Astrocyte of the spinal cord (primary cell): ENCODE measurements at places on chromosomes 12 and 14.
A peak's percentile ranks its signal among the peaks of the same experiment; 100 is the strongest.

DNA sequence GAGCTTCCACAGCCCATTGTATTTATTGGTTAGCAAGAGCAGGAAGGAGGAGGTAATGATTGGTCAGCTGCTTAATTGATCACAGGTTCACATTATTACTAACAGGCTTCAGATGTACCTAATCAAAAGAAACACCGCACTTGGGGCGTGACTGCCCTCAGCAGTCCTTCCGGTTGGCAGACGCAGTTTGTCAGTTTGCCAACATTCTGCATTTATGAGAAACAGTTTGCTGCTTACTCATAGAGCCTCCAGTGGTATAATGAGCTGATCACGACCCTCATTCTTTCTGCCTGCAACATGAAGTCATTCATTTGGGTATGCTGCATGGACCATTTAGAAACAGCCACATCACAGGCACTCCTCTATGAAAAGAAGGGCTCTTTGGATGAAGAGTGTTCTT lies 42.5 kb upstream of the PPM1H start:
- peak; percentile 27 for DNase-seq

DNA sequence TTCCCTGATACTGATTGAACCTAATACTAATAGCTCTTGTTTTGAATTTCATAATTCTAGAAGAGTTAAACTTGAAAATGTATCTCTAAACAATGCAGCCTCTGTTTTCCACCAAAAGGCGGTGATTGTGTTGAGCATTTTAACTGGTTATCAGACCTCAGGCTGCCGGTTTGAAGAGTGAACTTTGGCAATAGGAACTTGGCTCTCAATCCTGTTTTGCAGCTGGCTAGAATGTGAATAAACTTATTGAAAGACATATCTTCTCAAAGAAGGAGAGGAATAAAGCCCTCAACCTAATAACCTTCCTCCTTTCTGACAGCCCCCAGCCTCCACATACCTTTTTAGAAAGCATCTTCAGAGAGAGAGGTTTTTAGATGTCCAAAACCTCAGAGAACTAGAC lies 105.4 kb downstream of the SRGAP1 start:
- no peak for DNase-seq

GRCh38 chr12:20040831-20041230 lies 327.5 kb upstream of the PDE3A start:
- no peak for DNase-seq

GRCh38 chr12:27915021-27915420 lies 57.5 kb downstream of the PTHLH start:
- no peak for DNase-seq

- no peak for DNase-seq
Measured at GRCh38 chr12:124397399-124397679, 102.4 kb downstream of the RFLNA start.
